SJSA1 (cell line): ENCODE measurements at places on chromosomes 1 and 21.

- DNase-seq = no peak
Observed at GRCh38 chr1:60035921-60036320, 37.6 kb downstream of the C1orf87 start.

GRCh38 chr1:182723200-182723599, 38.8 kb upstream of the RGS8 start:
- no peak for DNase-seq

- no peak for DNase-seq
Observed at GRCh38 chr1:101025283-101025656, 314 bp downstream of the DPH5 start.

- DNase-seq = no peak
Observed at GRCh38 chr1:55138823-55139222, 76.3 kb downstream of the USP24 start.

GRCh38 chr1:15610167-15610566, 7.1 kb upstream of the DDI2 start:
- no peak for DNase-seq

DNA sequence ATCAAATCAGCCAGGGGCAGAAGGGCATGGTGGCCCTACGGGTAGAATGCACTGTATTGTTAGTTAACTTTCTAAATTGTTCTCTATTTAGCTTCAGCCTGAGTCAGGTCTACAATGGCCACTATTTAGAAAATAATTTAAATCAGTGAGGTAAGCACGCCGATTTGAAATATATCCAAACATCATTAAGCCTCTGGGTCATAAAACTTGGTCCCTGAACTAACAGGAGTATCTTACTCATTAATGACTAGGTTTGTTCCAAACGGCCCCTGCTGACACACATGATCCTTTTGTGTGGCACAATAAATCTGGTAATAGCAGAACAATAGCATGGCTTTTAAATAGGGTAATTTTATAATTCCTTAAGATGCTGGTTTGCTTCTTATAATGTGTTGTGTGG, 48.4 kb downstream of the STX6 start:
- no peak for DNase-seq

GRCh38 chr1:117392771-117393170, 25.5 kb downstream of the MAN1A2 start:
- DNase-seq = no peak

DNA sequence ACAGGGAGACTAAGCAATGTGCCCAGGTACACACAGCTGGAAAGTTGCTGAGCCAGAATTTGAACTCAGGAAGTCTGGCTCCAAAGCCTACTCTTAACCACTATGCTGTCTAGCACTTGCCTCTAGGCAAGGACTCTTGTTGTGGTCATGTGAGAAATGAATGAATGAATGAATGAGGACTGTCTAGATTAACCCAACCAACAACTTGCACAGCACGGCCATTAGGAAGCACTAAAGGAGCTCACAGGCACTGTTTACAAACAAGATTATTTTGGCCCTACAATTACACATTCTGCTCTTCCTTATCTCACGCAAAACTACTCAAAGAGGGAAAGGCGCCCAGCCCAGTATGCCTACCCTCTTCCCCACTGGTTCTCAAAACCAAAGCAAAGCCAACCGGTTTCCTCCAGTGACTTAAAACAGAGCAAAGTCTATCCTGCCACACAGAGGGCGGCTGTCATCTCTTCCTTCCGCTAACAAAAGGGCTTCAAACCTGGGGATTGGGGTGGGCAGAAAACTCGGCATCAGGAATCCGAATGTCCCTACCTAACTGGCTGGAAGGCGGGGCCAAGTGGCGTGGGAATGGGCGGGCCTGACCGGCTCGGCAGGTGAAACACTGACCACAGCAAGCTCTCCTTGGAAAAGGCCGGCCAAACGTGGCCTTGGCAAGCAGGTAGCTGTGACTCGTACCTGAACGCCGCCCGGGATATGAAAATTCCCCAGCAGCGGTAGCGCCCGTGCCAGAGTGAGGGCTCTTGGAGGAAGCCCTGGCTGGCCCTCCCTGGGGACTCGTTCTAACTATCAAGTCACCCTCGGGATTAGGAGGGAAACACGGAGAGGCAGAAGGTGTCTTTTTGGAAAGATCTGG, 948 bp downstream of the STK40 start:
- DNase-seq = no peak

GRCh38 chr1:210937846-210938245, 196.1 kb downstream of the KCNH1 start:
- no peak for DNase-seq

GRCh38 chr21:38503583-38503982, 5.3 kb upstream of the ERG start:
- DNase-seq = peak; percentile 92

DNA sequence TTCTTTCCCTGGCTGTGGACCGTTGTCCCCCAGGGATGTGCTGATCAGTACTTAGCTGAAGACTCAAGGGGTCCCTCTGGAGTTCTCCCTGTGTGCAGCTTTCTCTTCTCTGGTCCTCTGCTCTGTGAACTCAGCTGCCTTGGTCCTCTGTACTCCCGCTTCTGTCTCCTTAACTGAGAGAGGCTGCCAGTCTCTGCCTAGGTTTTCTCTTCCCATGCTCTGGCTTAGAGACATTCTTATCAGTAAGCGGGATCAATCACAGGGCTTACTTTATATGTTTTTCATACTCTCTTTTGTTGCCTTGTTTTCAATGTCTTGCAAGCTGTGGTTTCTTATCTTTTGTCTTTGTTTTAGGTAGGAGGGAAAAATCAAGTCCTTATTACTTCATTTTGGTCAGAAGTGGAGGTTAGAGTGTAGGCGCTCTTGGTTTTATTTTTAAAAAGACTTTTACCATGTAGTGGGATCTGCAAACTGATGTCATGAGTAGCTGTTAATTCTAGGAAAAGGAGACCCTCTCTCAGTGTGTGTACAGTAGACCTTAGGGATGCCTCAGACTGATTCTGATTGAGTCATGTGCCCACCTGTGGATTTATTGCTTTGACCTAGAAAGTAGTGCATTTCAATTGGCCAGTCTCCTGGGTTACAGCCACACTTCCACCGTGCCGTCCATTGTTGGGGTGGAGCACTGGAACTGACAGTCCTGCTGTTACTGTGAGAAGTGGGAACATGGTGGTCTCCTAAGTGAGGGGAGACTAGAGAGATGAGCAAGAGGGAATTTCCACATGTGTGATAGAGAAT, 46.6 kb downstream of the TTC3 start:
- DNase-seq = no peak

- DNase-seq = no peak
Observed at GRCh38 chr1:48115835-48116234, 106.7 kb upstream of the SLC5A9 start.

- DNase-seq = peak; percentile 86
Observed at GRCh38 chr1:12184008-12184681, 17.4 kb downstream of the TNFRSF1B start.

DNA sequence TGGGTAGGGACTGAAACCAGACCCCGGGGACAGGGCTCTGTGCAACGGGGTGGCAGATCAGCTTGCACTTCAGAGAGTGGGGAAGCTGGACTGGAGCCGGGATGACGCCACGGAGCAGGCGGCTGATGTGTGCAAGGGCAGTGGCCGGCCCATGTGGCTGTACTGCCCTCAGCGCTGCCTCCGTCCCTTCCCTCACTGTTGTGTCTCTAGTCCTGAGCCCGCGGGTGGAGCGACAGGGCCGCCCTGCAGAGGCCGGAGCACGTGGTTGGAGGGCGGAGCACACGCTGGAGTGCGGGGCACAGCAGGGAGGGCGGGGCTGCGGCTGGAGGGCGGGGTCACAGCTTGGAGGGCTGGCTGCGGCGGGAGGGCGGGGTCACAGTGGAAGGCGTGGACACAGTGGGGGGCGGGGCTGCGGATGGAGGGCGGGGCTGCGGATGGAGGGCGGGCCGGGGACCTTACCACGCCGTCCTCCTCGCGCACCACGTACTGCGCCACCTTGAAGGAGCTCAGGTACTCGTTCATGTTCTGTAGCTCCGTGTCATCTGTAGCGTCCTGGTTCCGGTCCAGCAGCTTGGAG, 52.4 kb downstream of the CHD5 start:
- DNase-seq = no peak

GRCh38 chr21:44763050-44763378, 38.6 kb downstream of the UBE2G2 start:
- DNase-seq = peak; percentile 32

DNA sequence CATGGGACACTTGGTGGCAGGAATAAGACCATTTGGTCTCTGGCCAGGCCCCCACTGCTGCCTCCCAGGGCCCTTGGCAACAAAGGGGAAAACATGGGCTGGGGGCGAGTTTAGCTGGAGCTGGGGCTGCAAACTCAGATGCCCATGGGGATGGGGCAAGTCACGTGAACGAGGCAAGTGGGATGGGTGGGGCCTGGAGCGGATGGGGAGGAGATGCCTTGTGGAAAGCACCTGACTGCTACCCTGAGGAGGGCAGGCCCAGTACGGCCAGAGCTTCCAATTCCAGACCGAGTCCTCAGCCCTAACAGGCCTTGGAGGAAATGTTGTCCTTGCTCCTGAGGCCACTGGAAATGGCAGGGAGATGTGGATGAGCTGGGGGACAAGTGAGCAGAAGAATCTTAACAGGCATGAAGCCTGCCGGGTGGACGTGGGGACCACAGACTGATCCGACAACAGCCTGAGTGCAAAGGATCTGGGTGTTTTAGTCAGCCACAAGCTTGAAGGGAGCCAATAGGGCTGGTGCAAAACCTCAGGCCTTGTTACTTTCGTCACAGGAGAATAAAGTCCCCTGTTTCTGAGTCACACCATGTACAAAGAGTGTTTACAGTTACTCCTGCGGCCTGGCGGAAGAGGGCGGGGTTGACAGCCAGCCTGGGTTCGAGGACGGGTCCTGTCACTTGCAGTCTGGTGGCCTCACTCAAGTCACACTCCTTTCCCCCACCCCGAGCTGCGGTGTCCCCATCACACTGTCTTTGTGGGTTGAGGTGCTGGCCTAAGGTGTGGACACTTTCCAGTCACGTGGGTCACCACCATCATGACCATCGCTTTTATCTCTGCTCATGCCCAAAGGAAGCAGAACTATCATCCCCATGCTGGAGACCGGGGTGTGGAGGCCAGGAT, 19.1 kb downstream of the RUNX3 start:
- DNase-seq = peak; percentile 84

DNA sequence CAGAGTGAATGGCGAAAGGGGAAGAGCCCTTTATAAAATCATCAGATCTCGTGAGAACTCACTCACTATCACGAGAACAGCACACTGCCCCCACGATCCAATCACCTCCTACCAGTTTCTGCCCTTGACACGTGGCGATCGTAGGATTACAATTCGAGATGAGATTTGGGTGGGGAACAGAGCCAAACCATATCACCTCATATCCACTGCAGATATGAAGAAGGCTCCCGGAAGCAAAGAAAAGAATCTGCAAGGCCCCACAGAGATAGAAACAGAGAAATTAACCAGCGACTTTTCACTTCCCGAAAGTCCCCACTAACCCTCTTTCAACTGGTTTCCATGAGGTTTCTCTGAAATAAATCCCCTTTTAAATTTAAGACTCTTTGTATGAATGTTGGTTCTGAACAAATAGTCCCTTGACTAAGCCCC, 86.2 kb upstream of the IRF2BP2 start:
- peak; percentile 17 for DNase-seq

DNA sequence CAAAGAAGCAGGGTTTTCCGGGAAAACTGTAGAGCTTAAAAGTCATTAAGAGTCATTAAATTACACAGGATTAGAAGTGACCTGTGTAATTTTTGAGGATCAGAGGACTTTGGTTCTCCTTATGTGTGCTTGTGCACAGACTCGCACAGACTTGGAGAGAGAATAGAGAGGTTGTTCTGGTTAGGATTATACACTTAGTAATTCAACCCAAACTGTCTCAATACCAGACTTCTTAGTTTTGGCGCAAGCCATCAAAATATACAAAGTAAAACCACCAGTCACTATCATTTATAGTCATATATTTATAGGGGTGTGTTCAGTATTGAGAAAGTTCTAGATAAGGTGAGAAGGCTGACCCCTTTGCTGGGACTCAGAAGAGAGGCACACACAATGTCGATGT, 112.3 kb downstream of the HLX start:
- DNase-seq = no peak

- peak; percentile 80 for DNase-seq
Observed at GRCh38 chr1:183655562-183656075, 2.5 kb upstream of the APOBEC4 start.

DNA sequence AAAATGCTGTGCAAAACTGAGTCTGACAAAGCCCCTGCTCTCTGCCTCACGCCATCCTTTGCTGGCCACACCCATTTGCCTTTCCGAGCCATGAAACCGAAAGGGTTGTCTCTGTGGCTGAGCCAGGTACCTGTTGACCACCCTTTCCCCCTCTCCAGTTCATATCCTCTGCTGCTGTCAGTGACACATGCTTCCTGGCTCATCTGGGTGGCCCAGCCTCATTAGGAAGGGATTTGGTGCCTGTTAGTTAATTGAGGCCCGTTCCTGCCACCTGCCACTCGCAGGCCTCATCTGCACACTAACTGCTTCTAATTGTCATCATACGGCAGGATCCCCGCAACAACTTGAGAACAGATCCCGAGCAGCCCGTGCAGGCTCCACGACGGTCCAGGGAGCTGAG, 79.2 kb downstream of the OLIG1 start:
- DNase-seq = no peak

DNA sequence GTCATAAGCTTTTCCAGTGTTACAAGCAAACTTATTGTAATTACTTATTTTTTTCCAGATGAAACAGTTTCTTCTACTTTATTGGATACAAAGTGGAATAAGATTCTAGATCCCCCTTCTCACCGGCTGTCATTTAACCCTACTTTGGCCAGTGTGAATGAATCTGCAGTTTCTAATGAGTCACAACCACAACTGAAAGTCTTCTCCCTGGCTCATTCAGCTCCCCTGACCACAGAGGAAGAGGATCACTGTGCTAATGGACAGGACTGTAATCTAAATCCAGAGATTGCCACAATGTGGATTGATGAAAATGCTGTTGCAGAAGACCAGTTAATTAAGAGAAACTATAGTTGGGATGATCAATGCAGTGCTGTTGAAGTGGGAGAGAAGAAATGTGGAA, 95.5 kb downstream of the ZFYVE9 start:
- no peak for DNase-seq
